Hair follicle dermal papilla cell (primary cell): ENCODE measurements at places on chromosomes 12 and 14. TPM values are rescaled to one million over a fixed set of nuclear protein-coding genes. Genes with fewer than 3 reads are reported as not detected.

IGF1 gene
- 0.12 and 0.81 TPM in 2 replicates for total RNA-seq

INHBC gene
- total RNA-seq = not detected in 2 replicates

ABHD4 gene
- total RNA-seq = 23.0 and 25.4 TPM in 2 replicates

TC2N gene
- total RNA-seq = 0.81 and 0.97 TPM in 2 replicates

ANHX gene
- not detected in 2 replicates for total RNA-seq

GALNT9 gene
- total RNA-seq = not detected in 2 replicates

CCDC175 gene
- total RNA-seq = not detected in 2 replicates

WNT1 gene
- total RNA-seq = not detected in 2 replicates

EID3 gene
- total RNA-seq = 10.3 and 13.5 TPM in 2 replicates

PRR4 gene
- total RNA-seq = 1.7 and 10.5 TPM in 2 replicates

TMEM132C gene
- total RNA-seq = not detected in 2 replicates

AGAP2 gene
- 0.49 and 0.73 TPM in 2 replicates for total RNA-seq

FAM234B gene
- total RNA-seq = 7.5 and 7.7 TPM in 2 replicates

SLC2A14 gene
- 0.16 and 0.24 TPM in 2 replicates for total RNA-seq

HOXC9 gene
- total RNA-seq = not detected in 2 replicates

TMEM229B gene
- total RNA-seq = 1.6 and 1.8 TPM in 2 replicates

LMO3 gene
- total RNA-seq = 2.6 and 7.6 TPM in 2 replicates

AMN gene
- 0.16 and 0.24 TPM in 2 replicates for total RNA-seq

KIF26A gene
- 0.24 and 1.5 TPM in 2 replicates for total RNA-seq

LTB4R gene
- 1.3 and 2.6 TPM in 2 replicates for total RNA-seq

VASH1 gene
- 1.3 and 2.3 TPM in 2 replicates for total RNA-seq

MYO1H gene
- total RNA-seq = 0.16 TPM in 1 of 2 replicates, not detected in the other

CD163L1 gene
- total RNA-seq = 1.5 and 2.1 TPM in 2 replicates

GPR132 gene
- 0.16 TPM in 1 of 2 replicates, not detected in the other for total RNA-seq

IGFBP6 gene
- 162 and 237 TPM in 2 replicates for total RNA-seq

KRT6B gene
- 1.9 and 4.1 TPM in 2 replicates for total RNA-seq

NT5DC3 gene
- total RNA-seq = 8.3 and 8.8 TPM in 2 replicates

KRT80 gene
- 0.24 and 1.1 TPM in 2 replicates for total RNA-seq

CCNB1IP1 gene
- 48.2 and 48.5 TPM in 2 replicates for total RNA-seq

AACS gene
- total RNA-seq = 39.5 and 42.2 TPM in 2 replicates

PTHLH gene
- total RNA-seq = 0.12 and 0.81 TPM in 2 replicates

CCDC177 gene
- total RNA-seq = not detected in 2 replicates

HRK gene
- not detected in 2 replicates for total RNA-seq

FAM222A gene
- under 0.01 and 0.16 TPM in 2 replicates for total RNA-seq

KCNC2 gene
- not detected in 2 replicates for total RNA-seq

CCDC198 gene
- total RNA-seq = not detected in 2 replicates

FAM186B gene
- total RNA-seq = 0.49 and 0.61 TPM in 2 replicates

TUNAR gene
- total RNA-seq = 0.32 and 1.1 TPM in 2 replicates

CLEC4C gene
- not detected in 2 replicates for total RNA-seq

PTCSC3 gene
- not detected in 2 replicates for total RNA-seq

FOXJ2 gene
- total RNA-seq = 13.0 and 13.6 TPM in 2 replicates

GSKIP gene
- total RNA-seq = 21.9 and 22.9 TPM in 2 replicates

SPIC gene
- not detected in 2 replicates for total RNA-seq

KRT74 gene
- total RNA-seq = not detected in 2 replicates

CAPZA3 gene
- not detected in 2 replicates for total RNA-seq

MGAT4C gene
- total RNA-seq = under 0.01 TPM in 1 of 2 replicates, not detected in the other

IRAK3 gene
- 14.2 and 19.3 TPM in 2 replicates for total RNA-seq

ASPG gene
- total RNA-seq = under 0.01 TPM in 1 of 2 replicates, not detected in the other

SERPINA6 gene
- under 0.01 TPM in 1 of 2 replicates, not detected in the other for total RNA-seq

BLTP3B gene
- total RNA-seq = 44.2 and 52.9 TPM in 2 replicates

ZNF385A gene
- 1.3 and 3.4 TPM in 2 replicates for total RNA-seq

SLCO1B1 gene
- total RNA-seq = not detected in 2 replicates

ADAM21 gene
- total RNA-seq = under 0.01 TPM in 1 of 2 replicates, not detected in the other
